Glomerular endothelial cell (primary cell): ENCODE measurements at places on chromosomes 16 and 17. TPM values are rescaled to one million over a fixed set of nuclear protein-coding genes. Genes with fewer than 3 reads are reported as not detected.

DNA sequence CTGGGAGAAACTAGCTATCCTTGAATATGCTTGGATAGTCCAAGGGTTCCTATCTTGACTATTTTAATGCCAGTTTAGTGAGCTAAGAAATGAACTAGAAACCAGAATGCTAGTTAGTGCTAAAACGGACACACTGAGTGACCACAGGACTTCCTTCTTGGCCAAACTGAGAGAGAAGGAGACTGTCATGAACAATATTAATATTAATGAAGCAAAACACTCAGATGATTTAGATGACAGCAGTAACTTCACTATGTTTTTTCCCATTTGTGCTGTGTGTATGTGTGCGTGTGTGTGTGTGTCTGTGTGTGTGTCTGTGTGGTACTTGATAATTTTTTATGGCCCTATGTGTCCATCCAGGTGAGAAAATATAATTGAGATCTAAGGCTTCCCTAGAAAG is 2.2 kb upstream of the ATXN1L start:
- DNase-seq: no peak

DNA sequence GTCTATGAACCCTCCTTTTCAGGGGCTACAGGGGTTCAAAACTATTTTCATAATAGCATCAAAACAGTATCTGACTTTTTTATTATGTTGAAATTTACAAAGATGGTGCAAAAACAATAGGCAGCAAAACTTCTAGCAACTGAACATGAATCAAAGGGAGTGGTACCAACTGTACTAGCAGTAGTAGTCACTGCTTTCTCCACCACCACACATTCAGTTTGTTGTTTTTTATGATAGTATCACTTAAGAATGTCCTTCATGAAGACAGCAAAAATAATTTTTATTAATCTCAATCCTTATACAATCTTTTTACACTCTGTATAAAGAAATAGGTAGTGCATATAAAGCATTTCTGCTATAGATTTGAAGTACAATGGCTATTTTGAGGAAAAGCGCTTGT is 47.6 kb downstream of the MED13 start:
- peak; percentile 18 for DNase-seq

- DNase-seq: no peak
These were observed 24.0 kb downstream of the PIK3R5 start for GRCh38 chr17:8941520-8941919.

- DNase-seq: no peak
These were observed 55.8 kb upstream of the MEAK7 start for GRCh38 chr16:84560269-84560668.

DNA sequence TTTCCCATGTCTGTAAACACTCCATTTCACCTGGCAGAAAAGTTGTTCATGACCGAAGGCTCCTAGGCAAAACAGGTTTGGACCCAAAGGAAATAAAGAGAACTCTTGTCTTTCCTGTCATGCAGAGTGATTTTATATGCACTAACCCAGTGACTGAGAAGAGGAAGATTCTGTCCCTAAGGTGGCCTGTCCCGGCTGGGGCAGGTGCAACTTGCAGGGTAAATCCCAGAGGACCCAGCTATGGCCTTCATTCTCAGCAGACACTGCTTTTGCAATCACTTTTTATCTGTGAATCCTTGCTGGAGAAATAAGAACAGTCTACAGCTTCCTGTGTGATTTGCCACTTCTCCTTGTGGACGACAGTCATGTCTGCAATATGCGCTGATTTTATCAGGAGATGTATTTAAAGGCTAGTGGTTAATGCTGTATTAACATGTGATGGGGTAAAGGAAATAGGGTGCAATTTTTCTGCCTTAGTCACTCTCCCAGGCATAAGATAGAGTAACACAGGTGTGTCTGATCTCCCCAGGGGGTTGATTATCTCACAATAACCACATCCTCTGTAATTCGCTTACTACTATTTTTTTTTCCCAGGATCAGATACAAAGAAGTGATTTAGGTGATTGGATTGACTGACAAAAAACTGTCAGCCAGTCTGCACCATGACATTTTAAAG is 696.8 kb upstream of the SOX9 start:
- DNase-seq: no peak

DNA sequence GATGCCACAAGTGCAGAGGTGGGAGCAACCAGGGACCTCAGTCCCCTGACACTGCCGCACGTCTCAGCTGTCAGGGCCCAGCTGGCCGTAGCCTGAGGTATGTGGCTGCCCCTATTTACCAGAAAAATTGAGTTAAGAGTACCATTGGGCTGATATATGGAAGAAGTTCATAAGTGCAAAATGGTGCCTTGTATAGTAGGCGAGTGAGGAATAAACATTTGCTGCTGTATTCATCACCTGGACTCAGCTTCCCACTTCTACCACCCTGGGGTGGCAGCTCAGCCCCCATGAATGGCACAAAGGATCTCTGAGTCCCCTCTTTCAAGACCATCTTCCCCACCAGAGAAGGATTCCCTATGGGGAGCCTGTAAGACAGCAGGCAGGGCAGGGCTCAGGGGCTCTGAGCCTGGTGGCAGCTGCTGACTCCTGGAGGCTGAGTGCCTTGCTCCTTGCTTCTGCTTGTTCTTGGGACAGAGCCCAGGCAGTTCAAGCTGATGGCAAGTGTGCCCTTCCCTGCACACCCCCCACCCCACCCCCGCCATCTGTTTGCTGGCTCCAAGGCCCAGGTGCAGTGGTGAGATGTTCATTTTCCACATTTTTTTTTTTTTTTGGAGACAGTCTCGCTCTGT is 29.0 kb downstream of the TRPV2 start:
- no peak for DNase-seq

DNA sequence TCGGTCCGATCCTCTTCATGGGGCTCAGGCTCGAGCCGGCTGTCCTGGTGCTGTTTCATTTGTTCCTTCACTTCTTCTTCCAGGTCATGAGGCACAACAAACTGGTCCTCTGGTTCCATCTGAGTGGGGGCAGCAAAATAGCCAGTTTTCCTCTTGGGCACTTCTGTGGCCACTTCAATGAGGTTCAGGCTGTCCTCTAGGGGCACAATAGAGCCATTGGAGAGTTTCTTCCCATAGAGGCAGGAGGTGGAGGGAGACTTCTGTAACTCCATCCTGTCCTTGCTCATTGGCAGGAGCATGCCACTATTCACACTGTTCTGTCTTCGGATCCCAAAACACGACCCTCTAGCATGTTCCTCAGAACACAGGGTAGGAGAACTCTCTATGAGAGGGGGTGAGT is 22.9 kb downstream of the MARVELD3 start:
- DNase-seq: no peak

DNA sequence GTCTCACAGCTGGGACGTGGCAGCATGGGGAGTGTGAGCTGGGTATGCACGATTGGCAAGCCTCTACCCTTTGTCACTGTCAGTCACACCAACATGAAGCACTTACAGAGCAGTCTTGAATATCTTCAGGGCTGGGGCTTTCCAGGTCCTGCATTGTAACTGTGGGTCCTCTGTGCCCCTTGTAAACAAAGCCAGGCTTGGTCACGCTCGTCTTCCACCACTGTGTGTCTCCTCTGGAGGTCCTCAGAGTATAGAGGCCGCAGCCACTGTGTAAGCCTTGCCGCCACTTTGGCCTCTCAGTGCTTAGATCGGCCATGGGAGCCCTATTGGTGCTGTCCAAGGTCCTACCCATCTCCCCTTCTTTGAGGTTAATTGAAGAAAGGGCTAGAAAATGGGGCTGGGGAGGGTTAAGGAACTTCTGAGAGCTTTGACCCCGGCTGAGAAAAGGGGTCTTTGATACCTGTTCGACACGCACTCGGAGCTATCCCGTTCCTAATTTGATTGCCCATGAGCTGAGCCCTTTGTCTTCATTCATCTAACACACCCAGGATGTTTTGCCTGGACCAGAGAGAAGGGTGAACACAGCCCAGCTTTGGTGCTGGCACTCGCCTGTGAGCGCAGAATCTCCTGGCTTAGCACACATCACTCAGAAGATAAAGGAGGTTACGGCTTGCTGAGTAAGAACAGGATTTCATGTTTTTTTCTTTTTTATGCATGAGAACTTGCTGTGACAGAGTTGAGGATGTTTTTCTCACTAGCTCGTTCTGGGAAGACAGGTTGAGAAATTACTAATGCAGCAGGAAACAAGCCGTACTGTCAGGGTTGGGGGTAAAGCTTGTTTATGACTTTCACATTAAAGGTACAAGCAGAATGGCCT is 267.9 kb downstream of the CPPED1 start:
- no peak for DNase-seq

DNA sequence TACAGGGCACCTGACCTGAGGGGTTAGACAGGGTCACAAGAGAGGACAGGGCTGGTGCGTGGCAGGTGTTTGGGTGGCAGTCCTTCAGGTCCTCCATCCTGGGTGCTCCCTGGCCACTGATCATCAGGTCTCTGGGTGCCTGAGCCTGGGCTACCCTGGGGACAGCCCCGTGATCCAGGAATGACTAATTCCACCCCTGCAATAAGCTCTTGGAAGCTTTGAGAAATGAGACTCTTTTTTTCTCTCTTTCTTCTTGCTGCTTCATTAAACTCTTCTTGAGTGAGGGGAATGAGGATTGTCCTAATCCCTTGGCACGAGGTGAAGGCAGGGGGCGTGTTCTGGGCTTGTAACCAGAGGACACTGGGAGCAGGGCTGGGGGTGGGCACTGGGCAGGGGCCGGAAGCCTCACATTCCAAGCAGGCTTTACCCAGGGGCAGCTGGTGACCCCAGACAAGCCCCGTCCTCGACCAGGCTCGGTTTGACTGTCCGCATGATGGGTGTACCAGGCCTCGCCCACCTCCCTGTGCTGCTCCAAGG is 21.4 kb upstream of the SPNS2 start:
- DNase-seq: no peak

GRCh38 chr17:27268394-27269085 is 25.4 kb upstream of the WSB1 start:
- DNase-seq: no peak

DNA sequence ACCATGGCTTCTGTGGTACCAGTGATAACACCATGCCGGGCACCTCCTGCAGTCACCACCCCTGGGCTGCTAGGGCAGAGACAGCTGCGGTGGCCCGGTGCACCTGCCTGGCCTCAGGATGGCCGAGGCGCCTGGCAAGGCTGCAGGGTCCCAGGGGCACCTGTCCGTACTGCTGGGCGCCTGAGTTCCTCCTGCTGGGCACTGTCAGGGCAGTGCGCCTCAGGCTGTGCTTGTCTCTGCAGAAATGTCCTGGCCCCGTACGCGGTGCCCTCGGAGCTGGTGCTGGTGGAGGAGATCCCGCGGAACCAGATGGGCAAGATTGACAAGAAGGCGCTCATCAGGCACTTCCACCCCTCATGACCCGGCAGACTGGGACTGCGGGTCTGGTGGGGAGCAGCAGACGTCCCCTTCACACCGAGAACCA is 17.7 kb upstream of the CDH15 start:
- DNase-seq: no peak

DNA sequence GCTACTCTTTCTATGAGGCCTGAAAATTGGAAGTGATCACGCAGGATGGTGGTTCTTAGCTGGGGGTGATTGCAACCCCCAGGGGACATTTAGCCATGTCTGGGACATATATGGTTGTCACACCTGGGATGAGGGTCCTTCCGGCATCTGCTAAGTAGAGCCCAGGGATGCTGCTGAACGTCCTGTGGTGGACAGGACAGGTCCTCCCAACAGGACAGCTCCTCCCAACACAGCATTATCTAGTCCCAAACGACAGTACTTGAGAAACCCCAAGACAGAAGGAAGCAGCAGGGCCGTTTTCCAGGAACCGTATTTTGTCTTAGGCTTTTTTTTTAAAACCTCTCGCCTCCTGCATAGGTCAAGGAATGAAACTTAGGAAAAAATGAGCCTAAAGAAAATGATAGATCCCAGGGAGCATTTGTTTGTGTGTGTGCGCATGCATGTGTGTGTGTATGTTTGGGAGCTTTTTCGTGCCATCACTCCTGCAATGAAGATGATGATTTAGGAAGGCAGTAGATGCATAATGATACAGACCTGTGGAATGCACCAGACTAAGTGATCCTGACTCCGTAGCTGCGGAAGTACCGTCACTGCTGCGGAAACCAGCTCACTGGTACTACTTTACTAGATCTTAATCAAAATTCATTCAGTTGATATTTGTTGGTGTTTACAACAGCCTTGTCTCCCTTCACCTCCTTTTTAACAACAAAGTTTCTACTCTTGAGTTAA is 118.2 kb downstream of the SNX29 start:
- DNase-seq: no peak

DNA sequence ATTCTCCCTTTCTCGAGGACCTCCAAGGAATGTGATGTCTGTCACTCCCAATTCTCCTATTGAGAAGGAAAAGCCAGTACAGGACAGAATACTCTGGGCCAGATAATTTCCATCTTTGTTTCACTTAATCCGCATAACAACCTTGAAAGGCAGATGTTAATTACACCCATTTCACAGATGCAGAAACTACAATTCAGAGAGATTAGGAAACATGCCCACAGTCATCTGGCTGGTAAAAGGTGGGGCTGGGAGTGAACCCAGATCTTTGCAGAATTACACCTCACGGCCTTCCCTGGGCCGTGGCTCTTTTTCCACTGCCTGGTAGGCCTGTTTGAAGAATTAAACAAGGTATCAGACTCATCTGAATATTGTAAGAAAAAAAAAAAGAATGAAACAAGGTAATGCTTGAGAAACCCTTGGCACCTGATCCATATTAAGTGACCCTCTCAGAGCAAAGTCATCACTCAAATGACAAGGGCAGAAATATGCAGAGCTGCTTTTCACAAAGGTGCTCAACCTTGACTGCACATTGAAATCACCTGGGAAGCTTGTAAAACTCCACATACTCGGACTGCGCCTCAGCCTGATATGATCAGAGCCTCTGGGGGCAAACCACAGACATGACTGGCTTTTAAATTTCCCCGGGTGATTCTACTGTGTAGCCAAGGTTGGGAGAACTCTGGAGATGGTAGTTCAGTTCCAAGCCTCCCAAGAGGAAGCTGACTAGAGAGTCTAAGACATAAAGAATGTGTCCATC is 16.6 kb upstream of the G6PC1 start:
- no peak for DNase-seq

DNA sequence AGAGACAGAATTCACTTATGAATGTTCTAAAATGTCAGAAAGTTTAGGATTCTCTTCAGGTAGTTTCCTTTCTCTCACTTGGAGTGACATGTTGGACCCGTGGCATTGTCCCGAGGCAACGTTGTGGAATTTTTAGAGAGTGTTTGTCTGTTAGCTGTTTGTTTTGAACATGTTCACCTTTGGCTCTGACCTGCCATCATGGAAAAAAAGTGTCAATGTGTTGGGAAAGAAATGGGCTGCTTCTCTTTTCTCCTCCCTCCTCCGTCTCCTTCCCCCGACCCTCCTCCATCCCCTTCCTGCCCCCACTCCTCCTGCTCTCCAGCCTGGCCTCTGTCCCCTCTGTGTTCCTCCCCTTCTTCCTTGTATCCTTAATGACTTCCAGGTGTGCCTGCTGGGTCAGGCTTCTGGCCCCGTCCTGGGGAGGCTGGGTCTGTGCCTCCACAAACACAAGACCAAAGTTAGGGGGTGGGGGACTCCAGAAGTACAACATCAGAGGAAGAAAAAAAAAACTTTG is 463.1 kb downstream of the MAF start:
- DNase-seq: no peak

CLEC18A gene
- total RNA-seq: 1.7 TPM in 1 of 2 replicates, not detected in the other

TMC8 gene
- 0.10 and 1.1 TPM in 2 replicates for total RNA-seq

LRRC36 gene
- total RNA-seq: 1.2 and 1.4 TPM in 2 replicates

MYH1 gene
- total RNA-seq: not detected in 2 replicates

CHST5 gene
- total RNA-seq: 0.12 TPM in 1 of 2 replicates, not detected in the other

RAP1GAP2 gene
- total RNA-seq: 5.1 and 9.4 TPM in 2 replicates

CMTM2 gene
- total RNA-seq: not detected in 2 replicates

CLEC19A gene
- not detected in 2 replicates for total RNA-seq

DRC3 gene
- total RNA-seq: 0.34 and 0.47 TPM in 2 replicates

CDH11 gene
- 43.8 and 99.6 TPM in 2 replicates for total RNA-seq

KIF2B gene
- total RNA-seq: not detected in 2 replicates
